ENCODE measurements at places on chromosomes 5 and 9.

DNA sequence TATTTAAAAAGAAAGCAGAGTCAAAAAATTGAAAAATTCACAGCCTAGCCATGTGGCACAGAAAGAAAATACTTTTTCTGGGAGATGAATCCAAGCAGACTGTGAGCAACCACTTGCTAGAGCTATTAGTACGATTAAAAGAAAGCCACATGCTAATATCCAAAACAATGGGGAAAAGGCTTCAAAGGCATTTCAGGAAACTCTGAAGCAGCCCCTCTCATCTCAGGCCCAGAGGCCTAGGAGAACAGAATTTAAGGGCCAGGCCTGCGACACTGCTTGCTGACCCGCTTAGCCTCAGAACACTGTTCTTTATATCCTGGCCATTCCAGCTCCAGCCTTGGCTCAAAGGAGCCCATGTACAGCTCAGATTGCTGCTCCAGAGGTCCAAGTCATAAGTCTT is 1257.0 kb upstream of the CDH18 start:
- no peak for DNase-seq

DNA sequence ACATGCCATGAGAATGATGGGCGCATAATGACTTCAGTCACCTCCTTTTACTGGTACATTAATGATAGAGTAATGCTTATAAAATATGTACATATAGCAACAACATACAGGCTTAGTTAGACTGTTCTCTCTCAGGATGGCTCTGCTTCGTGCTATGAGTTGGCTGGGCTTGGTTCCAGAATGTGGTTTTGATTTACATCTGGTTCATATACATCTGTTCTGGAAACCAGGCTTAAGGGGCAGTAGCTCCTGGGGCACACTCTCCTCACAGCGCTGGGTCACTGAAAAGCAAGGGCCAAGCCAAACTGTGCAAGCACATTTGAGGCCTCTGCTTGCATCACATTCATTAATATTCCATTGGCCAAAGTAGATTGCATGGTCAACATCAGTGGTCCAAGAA is 44.9 kb downstream of the PCSK1 start:
- DNase-seq, result no peak

DNA sequence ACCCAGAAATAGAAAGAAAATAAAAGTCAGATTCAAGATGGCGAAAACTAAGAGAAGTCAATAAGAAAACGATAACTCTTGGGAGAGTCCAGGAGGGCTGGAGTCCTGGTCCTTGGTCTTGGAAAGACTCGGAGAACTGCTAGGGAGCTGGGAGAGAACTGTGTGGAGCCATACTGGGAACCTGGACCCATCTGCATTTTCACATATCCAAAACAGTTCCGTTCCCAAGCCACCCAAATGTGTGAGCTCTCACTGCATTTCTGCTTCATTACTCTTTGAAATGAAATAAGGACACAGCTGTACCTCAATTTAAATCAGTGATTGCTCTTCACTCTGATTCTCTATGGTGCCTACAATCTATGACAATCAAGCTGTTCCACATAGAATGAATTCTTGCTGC is 68.1 kb upstream of the CER1 start:
- DNase-seq, result no peak

- DNase-seq, result no peak
Measured at GRCh38 chr5:54404568-54404967, 50.9 kb upstream of the HSPB3 start.

DNA sequence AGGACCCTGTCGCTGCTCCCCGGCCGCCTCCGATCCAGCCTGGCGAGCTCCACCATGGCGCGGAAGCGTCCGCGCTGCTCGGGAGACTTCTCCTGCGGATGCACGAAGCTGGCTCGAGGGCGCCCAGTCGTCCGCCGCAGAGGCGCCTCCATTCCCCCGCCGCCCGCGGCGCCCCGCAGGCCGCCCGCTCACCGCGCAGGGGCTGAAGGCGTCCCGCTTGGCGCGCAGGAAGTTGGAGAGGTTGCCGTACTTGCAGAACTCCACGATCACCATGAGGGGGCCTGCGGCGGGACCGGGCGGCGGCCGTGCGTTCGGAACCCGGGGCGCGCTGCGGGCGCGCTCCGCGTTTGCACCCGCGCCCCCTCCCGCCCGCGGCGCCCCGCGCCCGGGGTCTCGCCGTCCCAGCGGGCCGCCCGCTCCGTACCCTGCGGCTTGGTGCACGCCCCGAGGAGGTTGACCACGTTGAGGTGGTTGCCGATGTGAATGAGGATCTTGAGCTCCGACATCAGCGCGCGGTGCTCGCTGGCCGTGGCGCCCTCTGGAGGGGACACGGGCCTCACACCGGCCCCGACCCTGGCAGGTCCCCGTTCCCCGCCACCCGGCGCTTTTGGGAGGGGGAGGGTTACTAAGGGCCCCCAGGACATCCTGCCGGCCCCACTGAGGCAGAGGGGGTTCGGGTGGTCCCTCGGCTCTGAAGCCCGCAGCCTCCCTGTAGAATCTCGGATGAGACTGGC is 27.7 kb upstream of the SCGB3A1 start:
- DNase-seq, result no peak

DNA sequence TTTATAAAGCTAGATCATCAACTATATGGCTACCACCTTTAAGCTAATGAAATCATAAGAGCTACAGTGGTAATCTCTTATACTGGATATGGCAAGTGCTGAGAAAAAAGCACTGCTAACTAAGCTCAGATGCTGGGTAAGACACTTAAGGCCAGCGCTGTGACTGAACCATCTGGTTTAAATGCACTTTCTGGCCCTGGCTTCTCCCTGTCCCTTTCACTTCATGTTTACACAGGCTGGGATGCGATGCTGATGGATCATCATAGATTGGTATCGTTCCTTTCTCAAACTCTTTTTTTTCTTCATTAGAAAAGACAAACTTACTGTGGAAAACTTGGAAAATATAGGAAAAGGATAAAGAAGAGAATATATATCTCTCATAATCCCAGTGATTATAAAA is 52.3 kb downstream of the KIF24 start:
- DNase-seq, result no peak

GRCh38 chr5:145660897-145661640 is 174.1 kb downstream of the PRELID2 start:
- DNase-seq, result no peak

DNA sequence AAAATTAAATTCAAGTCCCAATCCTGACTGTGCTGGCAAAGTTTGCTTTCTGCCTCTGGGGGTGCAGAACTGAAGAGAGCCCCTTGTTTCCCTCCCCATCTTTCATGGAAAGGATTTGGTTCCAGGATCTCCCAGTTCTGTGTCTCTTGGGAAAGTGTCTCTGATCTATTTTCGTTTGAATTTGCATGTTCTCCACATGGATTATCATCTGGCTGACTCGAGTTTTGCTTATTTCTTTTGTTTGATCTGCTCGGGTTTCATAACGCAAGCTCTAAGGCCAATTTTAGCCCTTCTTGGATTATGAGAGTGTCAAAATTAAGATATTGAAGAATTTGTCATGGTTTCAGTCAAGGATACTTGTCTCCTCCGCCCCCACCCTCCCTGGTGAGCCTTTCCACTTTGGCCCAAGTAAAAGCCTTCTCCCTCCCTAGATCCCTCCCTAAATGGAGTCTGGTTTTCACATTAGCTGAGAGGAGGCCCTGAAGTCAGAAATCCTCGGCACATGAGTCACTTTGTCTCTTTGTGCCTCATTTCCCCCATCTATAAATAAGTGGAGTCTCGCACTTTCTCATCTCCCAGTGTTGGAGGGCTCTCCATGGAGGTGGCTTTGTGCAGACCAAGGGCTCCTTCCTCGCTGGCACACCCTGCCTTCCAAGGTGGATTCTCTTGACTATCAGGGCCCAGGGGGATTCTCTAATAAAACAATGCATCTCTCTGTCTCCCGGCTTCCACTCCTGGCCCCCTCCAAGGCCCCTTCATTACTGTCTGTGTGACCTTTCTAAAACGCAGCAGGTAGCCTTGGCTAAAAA is 17.3 kb downstream of the ADRB2 start:
- no peak for DNase-seq

DNA sequence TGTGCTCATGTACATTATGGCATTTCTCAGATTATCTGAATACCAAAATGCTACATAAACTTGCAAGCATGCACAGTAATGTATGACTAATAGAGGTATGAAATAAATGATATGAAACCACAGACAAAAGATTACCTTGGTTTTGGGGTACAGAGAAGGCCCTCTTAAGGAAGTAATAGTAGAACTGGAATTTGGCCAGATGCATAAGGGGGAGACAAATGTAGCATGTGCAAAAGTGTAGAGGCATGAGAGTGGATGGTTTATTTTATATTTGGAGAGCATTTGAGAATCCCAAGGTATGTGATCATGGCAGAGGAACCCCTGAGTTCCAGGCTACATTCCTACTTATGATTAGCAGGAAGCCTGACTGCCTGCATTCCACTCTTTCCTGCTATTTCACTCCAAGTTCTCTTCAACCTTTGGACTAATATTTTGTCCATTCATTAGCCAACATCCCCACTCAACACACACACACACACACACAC is 74.2 kb downstream of the MAMDC2 start:
- no peak for DNase-seq

- DNase-seq, result no peak
Measured at GRCh38 chr9:98657897-98658296, 50.8 kb downstream of the GABBR2 start.

GRCh38 chr9:122218071-122218934 is 10.5 kb downstream of the LHX6 start:
- no peak for DNase-seq

GRCh38 chr9:92617951-92618510 is 51.9 kb downstream of the IPPK start:
- no peak for DNase-seq

DNA sequence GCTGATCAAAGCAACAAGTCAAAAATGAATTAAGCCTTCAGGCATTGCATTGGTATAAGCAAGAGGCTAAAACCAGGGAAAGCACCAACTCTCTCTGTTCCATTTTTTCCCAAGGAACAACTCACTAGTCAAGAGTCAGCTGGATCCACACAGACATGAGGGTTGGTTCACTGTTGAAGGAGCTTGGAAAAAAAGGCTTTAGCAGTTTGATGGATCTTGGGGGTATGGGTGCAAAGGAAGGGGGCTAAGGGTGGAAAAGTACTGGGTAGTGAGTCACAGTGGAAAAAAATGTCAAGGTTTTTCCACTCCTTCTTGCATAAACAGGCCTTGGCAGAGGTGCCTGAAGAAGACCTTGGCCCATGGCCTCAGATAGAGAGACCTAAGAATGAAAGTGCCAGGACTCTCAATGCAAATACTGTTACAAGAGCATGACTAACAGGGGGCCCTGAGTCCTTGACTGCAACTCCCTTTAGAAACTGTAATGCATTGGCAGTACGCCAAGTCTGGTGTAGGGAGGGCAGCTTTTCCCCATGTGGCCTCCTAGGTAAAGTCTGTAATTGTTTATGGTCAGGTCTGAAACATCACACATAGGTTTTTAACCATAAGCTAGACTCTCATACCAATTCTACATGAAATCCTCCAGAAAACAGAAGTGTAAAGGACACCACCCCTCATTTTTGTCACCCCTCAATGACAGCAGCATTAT is 23.7 kb downstream of the ACTL7A start:
- DNase-seq, result no peak

GRCh38 chr9:94719878-94720277 is 6.6 kb upstream of the AOPEP start:
- DNase-seq, result no peak

DNA sequence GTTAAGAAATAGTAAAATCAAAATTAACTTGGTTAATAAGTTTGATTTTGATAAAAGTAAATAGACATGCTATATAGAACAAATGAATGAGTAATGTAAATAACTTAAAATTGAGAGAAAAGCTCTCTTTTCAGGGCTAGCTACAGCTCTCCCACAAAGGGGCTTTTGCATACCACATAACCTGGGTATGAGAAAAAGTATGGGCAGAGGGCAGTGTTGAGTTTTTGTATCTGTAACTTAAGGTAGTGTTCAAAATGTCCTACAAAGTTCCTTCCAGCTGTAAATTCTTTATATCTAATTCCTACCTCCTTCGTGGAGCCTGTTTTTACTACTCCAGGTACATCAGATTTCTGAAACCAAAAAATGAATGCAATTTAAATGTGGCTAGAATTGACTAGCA is 18.9 kb upstream of the TTC33 start:
- no peak for DNase-seq

DNA sequence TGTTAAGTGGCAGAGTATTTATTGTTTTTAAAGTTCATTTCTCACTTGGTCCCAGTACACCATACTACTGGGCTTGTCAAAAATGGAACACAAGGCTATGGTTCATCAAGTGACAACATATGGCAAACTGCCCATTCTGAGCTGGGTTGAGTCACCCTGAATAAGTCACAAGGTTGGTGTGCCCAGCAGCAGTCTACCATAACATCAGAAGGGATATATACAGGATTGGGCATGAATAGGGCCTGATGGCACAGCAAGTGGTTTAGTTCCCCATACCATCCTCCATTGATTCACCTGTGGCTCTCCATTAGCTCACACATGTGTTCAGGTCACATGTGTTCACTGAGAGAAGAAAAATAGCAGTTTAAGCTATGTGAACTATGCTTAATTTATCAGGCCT is 249.8 kb upstream of the PRDM9 start:
- no peak for DNase-seq

DNA sequence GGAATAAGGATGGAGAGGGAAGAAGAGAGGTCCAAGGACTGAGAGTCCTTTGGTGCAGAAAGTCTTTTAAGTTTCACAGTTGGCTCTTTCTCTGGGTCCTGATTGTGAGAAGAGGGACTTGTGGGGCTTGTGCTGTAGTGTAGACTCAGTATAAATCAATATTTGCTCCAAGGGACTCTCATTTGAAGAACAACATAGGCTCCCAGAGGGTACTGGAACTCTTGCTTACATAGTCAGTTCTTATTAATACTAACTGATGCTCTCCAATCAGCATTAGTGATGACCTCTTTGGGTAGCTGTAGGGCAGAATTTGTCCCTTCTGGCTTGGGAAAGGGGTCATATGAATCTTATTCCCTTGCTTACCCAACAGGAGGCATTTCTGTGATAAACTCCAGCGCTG is 62.5 kb upstream of the CXCL14 start:
- DNase-seq, result no peak

GRCh38 chr9:73162987-73163768 is 11.5 kb downstream of the ANXA1 start:
- DNase-seq, result no peak

GRCh38 chr5:1516615-1517601 is 6.9 kb downstream of the LPCAT1 start:
- no peak for DNase-seq
